ENCODE measurements at places on chromosomes 3 and 15.

DNA sequence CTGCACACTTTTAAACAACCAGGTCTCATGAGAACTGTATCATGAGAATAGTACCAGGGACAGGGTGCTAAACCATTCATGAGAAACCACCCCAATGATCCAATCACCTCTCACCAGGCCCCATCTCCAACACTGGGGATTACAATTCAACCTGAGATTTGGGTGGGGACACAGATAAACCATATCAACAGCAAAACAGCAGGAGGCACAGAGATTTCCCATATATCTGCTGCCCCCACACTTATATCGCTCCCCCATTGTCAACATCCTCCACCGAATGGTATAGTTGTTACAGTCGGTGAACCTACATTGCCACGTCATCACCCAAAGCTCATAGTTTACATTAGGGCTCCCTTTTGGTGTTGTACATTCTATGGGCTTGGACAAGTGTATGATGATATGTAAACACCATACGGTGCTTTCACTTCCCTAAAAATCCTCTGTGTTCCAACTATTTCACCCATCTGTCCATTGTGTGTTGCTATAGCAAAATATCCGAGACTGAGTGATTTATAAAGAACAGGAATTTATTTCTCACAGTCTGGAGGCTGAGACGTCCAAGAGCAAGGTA lies 224.8 kb downstream of the FAM43A start:
- no peak for DNase-seq

- DNase-seq, result no peak
Measured at GRCh38 chr3:117408811-117409210, 699.2 kb downstream of the TUSC7 start.

DNA sequence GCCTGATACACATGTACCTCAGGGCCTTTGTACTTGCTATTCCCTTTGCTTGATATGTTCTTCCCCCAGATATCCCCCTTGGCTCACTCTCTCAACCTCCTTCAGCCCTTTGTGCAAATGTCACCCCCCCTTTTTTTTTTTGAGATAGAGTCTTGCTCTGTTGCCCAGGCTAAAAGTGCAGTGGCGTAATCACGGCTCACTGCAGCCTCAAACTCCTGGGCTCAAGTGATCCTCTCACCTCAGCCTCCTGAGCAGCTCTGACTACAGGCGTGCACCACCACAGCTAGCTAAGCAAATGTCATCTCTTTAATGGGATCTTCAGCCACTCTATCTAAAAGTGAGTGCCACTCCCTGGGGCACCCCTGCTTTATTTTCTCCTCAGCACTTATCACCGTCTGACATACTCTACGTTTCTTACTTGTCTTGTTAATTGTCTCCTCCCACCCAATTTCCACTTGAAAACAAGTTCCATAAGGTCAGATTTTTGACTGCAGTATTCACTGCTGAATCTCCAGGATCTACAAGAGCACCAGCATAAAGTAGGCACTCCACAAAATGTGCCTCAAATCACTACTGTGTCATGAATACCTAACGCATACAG lies 14.6 kb downstream of the IP6K2 start:
- DNase-seq, result no peak

DNA sequence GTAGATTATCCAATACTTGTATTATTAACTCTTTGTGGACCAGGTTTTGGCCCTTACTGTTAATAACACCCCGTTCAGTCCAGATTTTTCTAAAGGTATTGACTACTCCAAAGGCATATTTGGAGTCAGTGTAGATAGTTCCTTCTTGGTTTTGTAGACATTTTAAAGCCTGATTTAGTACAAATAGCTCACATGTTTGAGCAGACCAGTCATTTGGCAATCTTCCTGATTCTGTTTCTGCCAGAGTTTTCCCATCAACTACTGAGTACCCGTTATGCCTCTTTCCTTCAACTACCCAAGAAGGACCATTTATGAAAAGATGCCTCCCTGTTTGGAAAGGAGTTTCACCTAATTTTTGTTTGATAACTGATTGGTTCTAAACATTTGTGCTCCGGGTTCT lies 82.0 kb downstream of the CHCHD4 start:
- DNase-seq, result no peak

GRCh38 chr3:10193692-10194327 lies 29.1 kb downstream of the IRAK2 start:
- DNase-seq, result no peak

GRCh38 chr3:39114456-39114855 lies 7.0 kb downstream of the TTC21A start:
- no peak for DNase-seq
